ENCODE measurements at places on chromosomes 1 and 21. TPM values are rescaled to one million over a fixed set of nuclear protein-coding genes. Genes with fewer than 3 reads are reported as not detected.
A peak's percentile ranks its signal among the peaks of the same experiment; 100 is the strongest.

DNA sequence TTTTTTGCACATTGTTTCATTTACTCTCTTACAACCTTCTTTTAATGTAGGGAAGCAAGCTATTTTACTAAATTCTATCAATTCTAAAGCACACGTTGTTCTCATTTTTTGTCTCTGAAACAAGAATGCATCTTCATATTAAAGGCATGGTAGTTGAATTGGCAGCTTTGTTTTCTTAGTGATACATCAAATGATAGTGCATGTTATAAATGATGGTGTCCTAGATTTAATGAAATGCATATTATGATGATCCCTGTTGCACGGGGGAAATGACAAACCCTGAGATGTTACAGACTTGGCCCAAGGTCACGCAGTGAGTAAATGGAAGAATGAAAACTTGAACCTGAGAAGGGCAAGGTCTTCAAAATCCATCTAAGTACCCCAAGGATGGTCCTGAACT lies 213.1 kb downstream of the KAZN start:
- no peak overlapping the region for H3K4me3 ChIP-seq
- H3K4me1 ChIP-seq, result no peaks in the 10 kb centered on the region
- H3K27me3 ChIP-seq, result no peaks in the 10 kb centered on the region
- DNase-seq, result no peak
- no peaks in the 10 kb centered on the region for H3K36me3 ChIP-seq
- H3K27ac ChIP-seq, result no peak overlapping the region

DNA sequence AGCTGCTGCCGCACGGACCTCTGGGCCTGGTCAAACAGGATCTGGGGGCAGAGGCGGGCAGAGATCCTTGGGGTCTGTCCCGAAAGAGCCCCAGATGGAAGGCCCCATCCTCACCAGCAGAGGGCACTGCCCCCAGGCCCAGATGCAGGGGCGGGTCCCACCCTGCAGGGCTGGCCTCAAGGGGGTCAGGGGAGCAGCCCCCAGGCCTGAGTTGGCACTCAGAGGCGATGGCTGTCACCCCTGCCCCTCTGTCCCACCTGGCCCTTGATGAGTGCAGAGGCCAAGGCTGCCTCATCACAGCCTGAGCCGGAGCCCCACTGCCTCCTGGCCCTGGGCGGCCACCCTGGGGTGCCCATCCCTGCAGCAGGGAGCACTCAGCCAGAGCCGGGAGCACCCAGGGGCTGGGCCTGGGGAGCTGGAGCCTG lies 5.7 kb downstream of the ACAP3 start:
- no peak overlapping the region for H3K4me3 ChIP-seq
- no peaks in the 10 kb centered on the region for H3K36me3 ChIP-seq
- no peaks in the 10 kb centered on the region for H3K27me3 ChIP-seq
- no peak overlapping the region for H3K27ac ChIP-seq
- DNase-seq, result no peak

DNA sequence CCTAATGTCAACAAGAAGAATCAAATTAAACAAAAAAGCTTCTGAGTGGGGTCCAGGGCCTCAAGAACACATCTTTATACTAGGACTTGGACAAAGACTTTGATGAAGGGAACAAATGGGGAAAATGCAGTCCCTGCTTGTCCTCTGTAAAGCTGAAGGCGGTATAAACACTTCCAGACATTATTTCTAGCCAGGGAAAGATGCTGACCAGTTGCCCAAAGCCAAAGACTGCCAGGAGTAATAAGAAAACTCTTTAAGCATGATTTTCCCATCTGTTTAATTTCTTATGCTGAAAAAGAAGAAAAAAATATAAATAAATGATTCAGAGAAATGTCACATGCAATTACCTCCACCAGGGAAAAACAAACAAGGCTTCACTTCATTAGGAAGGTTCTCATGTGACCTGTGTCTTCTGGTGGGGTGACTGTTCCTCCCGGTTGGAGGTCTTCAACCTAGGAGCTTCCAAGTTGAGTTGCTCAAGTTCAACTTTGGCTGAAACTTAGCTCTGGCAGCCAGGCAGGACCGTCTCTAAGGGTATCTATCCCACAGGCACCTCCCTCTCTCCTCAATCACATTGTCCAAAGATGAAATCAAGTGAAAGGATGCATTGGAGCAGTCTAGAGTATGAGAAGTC lies 65.2 kb upstream of the KCNE2 start:
- no peak overlapping the region for H3K4me3 ChIP-seq
- no peak overlapping the region for H3K27ac ChIP-seq
- no peak for DNase-seq
- peaks cover 9% of the 10 kb centered on the region for H3K27me3 ChIP-seq

DNA sequence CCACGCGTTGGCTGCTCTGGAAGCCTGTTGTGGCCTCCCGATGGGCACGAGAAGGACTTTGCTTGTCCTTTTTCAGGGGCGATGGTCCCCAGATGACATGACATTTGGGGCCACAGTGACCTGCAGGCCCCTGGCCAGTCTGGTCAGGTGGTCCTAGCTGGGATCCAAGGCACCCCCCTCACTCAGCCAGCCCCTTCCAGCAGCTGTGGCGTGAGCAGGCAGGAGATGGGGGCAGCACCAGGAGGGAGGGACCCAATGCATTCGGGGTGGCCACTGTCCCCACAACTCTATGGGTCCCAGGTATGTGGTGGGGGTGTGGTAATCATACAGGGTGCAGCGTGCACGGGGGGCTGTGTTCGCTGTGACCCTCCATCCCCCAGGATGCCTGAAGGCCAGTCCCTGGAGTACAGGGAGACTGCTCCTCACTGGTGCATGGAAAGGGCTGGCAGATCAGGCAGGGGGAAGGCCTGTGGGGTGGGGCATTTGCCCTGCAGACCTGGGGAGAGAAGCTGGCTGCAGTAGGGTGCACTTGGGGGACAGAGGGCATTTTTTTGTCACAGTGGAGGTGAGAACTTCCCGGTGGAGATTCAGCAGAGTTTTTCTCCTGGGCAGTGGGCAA lies 31.7 kb downstream of the WNT3A start:
- peaks cover 15% of the 10 kb centered on the region for H3K27me3 ChIP-seq
- H3K4me3 ChIP-seq, result no peak overlapping the region
- no peak for DNase-seq
- H3K36me3 ChIP-seq, result no peaks in the 10 kb centered on the region

GRCh38 chr1:176752505-176752904 lies 289.5 kb downstream of the PAPPA2 start:
- H3K36me3 ChIP-seq, result no peaks in the 10 kb centered on the region
- no peak overlapping the region for H3K27ac ChIP-seq
- H3K4me3 ChIP-seq, result no peak overlapping the region

- H3K36me3 ChIP-seq, result no peaks in the 10 kb centered on the region
- H3K4me3 ChIP-seq, result no peak overlapping the region
- peaks cover 18% of the 10 kb centered on the region for H3K27me3 ChIP-seq
- no peak overlapping the region for H3K27ac ChIP-seq
These were observed 10.4 kb downstream of the OLIG1 start for GRCh38 chr21:33080376-33080775.

DNA sequence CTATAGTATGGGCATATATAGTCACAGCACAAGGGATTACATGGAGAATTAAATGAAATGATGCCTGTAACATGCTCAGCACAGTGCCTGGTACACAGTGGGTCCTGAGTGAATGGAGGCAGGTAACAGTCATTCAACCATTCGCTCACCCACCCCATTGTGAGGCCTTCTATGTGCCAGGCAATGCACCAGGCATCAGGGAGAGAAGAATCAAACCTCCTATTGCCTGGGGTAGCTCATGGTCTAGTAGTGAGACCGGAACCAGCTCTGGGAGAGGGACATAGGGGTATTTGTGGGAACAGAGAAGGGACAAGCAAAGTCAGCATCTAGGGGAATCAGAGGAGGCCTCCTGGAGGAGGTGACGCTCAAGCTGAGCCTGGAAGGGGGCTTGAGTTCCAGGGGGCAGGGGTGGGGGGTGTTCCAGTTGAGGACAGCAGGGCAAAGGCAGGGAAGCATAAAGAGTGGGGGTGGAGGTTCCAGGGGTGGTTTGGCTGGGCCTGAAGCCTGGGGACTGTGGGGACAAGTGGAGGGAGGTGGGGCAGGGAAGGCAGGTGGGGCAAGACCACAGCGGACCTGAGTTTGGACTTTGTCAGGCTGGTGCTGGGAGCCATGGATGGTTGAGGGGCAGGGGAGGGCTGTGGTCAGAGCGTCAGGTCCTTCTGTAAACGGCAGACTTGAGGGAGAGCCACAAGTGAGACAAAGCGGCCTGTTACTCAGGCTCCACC lies 591.6 kb downstream of the PTPRU start:
- H3K27ac ChIP-seq, result no peak overlapping the region
- H3K27me3 ChIP-seq, result no peaks in the 10 kb centered on the region
- H3K36me3 ChIP-seq, result no peaks in the 10 kb centered on the region
- no peaks in the 10 kb centered on the region for H3K4me1 ChIP-seq
- no peak overlapping the region for H3K4me3 ChIP-seq

DNA sequence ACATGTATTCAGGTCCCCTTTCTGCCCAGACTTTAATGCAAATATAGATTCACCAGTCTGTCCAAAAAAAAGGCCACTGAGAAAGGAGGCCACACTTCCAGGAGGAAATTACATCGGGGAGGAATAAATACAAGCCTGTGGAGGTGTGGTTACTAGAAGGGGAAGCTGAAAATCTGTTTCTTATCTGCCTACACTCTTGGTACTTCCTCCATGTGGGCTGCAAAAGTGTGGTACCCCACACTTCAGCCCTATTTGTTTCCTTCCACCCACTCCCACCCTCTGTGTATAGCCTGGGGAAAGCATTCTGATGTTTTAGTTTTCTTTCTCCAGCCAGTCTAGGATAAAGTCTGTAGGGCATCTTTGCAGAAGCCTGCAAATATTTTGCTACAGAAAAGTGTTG lies 38.4 kb downstream of the UTP25 start:
- no peaks in the 10 kb centered on the region for H3K36me3 ChIP-seq
- H3K27ac ChIP-seq, result no peak overlapping the region
- H3K4me1 ChIP-seq, result peaks cover 2% of the 10 kb centered on the region
- no peak for DNase-seq

- H3K27me3 ChIP-seq, result no peaks in the 10 kb centered on the region
- no peak overlapping the region for H3K27ac ChIP-seq
- DNase-seq, result no peak
- H3K4me1 ChIP-seq, result no peaks in the 10 kb centered on the region
These were observed 151.0 kb upstream of the RAB4A start for GRCh38 chr1:229119876-229120275.

GRCh38 chr1:210757677-210758076 lies 376.3 kb downstream of the KCNH1 start:
- no peak for DNase-seq
- H3K27me3 ChIP-seq, result no peaks in the 10 kb centered on the region
- no peaks in the 10 kb centered on the region for H3K4me1 ChIP-seq
- no peak overlapping the region for H3K4me3 ChIP-seq
- H3K36me3 ChIP-seq, result no peaks in the 10 kb centered on the region
- H3K27ac ChIP-seq, result no peak overlapping the region

- H3K4me1 ChIP-seq, result peaks cover 23% of the 10 kb centered on the region
- no peak overlapping the region for H3K4me3 ChIP-seq
- no peak for DNase-seq
- no peaks in the 10 kb centered on the region for H3K27me3 ChIP-seq
- peak overlapping the region; percentile 13 for H3K27ac ChIP-seq
These were observed 7.6 kb upstream of the SLC19A1 start for GRCh38 chr21:45549626-45550463.

- no peak for DNase-seq
- H3K36me3 ChIP-seq, result no peaks in the 10 kb centered on the region
- no peaks in the 10 kb centered on the region for H3K27me3 ChIP-seq
- H3K4me3 ChIP-seq, result no peak overlapping the region
- no peak overlapping the region for H3K27ac ChIP-seq
These were observed 68.0 kb downstream of the LRRN2 start for GRCh38 chr1:204617256-204618147.

DNA sequence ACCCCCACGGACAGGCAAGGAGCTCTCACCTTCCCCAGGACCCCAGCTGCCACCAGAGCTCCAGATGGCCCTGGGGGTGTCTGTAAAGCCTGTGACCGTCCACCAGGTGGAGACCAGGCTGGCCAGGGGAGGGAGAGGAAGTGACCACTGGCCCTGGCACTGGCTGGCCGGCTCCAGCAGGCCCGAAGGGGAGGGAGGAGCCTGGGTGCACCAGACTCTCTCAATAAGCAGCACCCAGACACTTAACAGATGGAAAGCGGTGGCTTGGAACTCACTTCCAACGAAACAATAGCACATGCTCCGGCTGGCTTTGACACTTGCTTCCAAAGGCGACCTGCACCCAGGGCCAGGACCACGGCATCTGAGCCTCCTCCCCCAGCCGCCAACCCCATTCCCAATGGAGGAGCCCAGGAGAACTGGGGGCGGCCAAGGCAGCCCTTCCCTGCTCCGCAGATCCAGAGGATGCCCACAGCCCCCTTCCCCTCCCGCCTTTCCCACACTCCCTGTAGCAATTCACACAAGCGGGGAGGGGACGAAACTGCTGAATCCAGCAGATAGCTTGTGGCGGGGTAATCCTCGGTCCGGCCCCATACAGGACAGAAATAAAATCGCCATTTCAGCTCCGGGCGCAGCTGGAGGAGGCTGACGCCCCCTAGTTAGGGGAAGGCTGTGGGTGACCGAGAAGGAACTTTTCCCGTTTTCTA lies 742 bp upstream of the PDE9A start:
- peak; percentile 52 for DNase-seq
- H3K4me1 ChIP-seq, result no peaks in the 10 kb centered on the region
- peaks cover 25% of the 10 kb centered on the region for H3K27me3 ChIP-seq
- no peak overlapping the region for H3K4me3 ChIP-seq
- H3K36me3 ChIP-seq, result no peaks in the 10 kb centered on the region
- H3K27ac ChIP-seq, result no peak overlapping the region

GRCh38 chr1:221487781-221488524 lies 253.9 kb downstream of the DUSP10 start:
- no peak overlapping the region for H3K4me3 ChIP-seq
- no peaks in the 10 kb centered on the region for H3K27me3 ChIP-seq

DNA sequence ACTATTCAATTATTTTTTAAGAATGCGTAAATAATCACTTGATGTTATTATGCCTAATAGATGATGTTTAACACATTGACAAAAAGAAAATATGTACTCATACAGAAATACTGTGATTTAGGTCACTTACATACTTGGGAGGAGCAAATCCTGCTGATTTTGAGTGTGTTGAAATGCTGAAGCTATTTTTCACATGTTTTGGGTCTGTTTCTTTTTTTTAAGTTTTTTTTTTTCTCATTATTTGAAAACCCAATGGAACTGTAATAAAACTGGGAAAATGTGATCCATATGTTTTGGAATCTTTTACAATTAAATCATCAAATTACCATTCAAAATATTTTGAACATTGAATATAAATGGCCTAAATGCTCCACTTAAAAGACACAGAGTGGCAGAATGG lies 366.2 kb upstream of the ADAMTS5 start:
- no peaks in the 10 kb centered on the region for H3K36me3 ChIP-seq
- H3K4me3 ChIP-seq, result no peak overlapping the region
- no peaks in the 10 kb centered on the region for H3K27me3 ChIP-seq
- H3K27ac ChIP-seq, result no peak overlapping the region
- no peak for DNase-seq

DNA sequence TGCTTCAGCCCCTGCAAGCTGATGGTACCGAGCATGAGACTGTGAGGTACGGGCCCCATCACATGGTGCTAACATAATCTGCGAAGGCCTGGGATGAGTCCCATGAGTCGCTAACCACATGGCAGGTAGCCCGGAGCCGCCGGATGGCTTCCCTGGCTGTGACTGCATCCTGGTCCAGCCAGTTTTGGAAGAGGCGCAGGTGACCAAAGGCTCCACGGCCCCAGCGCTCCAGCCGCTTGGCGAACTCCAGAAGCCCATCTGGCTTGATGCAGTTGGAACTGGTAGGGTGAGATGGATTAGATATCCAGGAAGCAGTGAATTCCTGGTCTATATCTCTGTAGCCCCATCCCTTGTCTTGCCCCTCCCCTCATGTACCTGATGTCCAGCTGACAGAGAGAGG lies 24.6 kb downstream of the LRRC41 start:
- no peak for DNase-seq
- no peak overlapping the region for H3K27ac ChIP-seq
- no peak overlapping the region for H3K4me3 ChIP-seq
- no peaks in the 10 kb centered on the region for H3K27me3 ChIP-seq

Gene CYB561D1
- total RNA-seq, result 6.9 TPM

Gene NR0B2
- total RNA-seq, result not detected

Gene PPP1R15B
- 41.7 TPM for total RNA-seq

Gene SERTAD4
- 11.9 TPM for total RNA-seq

Gene CACHD1
- total RNA-seq, result 8.7 TPM

Gene LHX8
- not detected for total RNA-seq
